NCI-H187 treated with DMSO at 0.1 percent for 48 hours (cell line): ENCODE measurements at places on chromosomes 6 and 20.
A peak's percentile ranks its signal among the peaks of the same experiment; 100 is the strongest.

DNA sequence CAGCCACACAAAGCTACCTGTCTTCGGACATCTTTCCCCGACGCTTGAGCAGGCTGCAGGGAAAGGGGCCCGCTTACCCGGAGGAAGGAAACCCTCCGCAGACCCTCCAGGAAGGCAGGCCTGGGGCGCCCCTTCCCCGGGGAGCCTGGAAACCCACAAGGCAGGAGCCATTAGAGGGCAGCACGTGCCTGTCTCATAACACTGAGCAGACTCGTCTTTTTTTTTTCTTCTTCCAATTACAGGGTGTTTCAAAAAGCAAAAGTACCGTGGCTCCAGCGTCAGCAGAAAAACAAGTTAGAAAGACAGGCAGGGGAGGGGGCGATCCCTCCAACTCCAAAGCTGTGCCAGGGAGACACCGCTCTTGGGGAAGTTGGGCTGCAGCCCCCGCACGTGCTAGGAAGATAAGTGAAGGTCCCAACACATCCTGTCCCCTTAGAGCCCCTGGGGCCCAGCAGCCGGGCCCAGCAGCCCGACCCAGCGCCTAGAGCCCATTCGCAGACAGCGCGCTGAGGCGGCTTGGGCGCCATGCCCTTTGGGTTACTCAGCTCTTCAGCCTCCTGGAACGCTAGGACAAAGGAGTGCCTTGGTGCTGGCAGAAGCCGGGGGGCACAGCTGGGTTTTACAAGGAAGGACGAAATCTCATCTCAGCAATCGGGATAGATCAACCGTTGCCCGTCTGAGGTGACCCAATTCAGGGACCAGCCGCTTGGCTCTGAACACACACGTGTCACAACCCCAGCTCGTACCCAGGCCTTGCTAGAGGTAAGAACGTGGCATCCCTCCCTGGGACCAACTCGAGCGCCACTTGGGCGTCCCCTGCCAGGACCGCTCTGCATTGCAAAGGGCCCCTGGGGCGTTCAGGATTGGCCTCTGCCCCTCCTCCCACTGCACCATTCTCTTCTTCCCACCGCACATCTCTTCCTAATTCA, 136.3 kb downstream of the LY86 start:
- no peak for DNase-seq

GRCh38 chr6:33630014-33630413, 8.9 kb downstream of the ITPR3 start:
- DNase-seq = peak; percentile 44

GRCh38 chr20:21820045-21820444, 114.6 kb downstream of the PAX1 start:
- DNase-seq = no peak

GRCh38 chr6:91273729-91274128, 686.9 kb upstream of the MAP3K7 start:
- DNase-seq = no peak

DNA sequence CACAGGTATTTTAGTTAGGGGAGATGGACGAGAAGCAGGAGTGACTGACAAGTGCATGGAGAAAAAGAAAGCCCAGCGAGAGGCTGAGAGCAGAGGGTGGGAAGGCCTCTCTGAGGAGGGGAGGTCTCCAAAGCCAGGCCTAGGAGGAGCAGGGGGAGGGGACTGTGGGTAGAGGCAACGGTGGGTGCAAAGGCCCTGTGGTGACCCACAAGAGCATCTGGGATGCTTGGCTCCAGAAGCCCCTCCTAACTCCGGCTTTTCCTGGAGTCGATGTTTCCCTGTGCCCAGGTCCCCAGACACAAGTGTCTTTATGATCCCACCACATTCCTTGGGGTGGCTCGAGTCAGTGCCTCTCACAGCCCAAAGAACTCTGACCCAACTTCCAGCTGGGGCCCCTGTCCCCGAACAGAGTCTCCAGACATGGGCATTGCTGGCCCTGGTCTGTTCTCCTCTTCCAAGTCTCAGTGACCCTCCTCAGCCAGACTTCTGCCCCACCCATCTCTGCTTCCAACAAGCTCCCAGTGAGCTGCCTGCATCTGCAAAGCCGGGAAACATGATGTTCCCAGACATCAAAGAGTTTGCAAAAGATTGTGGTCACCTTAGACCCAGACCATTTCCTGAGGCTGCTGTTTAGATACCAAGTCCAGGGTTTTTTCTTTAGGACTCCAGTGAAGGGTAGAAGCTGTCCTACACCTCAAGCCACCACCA, 11.1 kb upstream of the BMP7 start:
- DNase-seq = no peak
